Activated CD4-positive, alpha-beta T cell treated with anti-CD3 and anti-CD28 coated beads, Interleukin-2, amount 50 U/mL, for 24 hours (primary cell): ENCODE measurements at places on chromosomes 5 and 9.

DNA sequence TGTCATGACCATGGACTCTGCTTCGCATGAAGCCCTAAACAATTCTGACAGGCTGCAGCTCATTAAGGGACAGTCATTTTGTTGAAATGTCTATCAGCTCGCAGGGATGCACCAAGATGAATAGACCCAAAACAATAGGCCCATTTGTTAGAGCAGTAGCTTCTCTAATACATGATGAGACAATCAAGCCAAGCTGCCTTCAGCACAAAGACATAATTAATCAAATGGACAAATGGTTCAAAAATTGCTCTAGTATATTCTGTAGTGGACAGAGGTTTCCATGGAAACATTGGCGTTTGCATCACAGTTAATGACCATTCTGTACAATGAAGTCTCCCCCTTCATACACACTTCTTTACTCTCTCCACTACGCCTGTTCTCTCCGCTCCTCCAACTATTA is 274.6 kb downstream of the ANXA1 start:
- no peak for DNase-seq

GRCh38 chr5:94627191-94627590 is 8.7 kb downstream of the SLF1 start:
- no peak for DNase-seq

GRCh38 chr5:73733219-73733618 is 107.2 kb downstream of the ARHGEF28 start:
- no peak for DNase-seq

- no peak for DNase-seq
These were observed 79.5 kb upstream of the TRIO start for GRCh38 chr5:14063691-14064090.

DNA sequence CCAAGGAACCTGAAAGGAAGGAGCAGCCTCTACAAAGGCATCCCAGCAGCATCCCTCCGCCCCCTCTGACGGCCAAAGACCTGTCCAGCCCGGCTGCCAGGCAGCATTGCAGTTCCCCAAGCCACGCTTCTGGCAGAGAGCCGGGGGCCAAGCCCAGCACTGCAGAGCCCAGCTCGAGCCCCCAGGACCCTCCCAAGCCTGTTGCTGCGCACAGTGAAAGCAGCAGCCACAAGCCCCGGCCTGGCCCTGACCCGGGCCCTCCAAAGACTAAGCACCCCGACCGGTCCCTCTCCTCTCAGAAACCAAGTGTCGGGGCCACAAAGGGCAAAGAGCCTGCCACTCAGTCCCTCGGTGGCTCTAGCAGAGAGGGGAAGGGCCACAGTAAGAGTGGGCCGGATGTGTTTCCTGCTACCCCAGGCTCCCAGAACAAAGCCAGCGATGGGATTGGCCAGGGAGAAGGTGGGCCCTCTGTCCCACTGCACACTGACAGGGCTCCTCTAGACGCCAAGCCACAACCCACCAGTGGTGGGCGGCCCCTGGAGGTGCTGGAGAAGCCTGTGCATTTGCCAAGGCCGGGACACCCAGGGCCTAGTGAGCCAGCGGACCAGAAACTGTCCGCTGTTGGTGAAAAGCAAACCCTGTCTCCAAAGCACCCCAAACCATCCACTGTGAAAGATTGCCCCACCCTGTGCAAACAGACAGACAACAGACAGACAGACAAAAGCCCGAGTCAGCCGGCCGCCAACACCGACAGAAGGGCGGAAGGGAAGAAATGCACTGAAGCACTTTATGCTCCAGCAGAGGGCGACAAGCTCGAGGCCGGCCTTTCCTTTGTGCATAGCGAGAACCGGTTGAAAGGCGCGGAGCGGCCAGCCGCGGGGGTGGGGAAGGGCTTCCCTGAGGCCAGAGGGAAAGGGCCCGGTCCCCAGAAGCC is 30.8 kb downstream of the CD180 start:
- DNase-seq: peak; percentile 73

DNA sequence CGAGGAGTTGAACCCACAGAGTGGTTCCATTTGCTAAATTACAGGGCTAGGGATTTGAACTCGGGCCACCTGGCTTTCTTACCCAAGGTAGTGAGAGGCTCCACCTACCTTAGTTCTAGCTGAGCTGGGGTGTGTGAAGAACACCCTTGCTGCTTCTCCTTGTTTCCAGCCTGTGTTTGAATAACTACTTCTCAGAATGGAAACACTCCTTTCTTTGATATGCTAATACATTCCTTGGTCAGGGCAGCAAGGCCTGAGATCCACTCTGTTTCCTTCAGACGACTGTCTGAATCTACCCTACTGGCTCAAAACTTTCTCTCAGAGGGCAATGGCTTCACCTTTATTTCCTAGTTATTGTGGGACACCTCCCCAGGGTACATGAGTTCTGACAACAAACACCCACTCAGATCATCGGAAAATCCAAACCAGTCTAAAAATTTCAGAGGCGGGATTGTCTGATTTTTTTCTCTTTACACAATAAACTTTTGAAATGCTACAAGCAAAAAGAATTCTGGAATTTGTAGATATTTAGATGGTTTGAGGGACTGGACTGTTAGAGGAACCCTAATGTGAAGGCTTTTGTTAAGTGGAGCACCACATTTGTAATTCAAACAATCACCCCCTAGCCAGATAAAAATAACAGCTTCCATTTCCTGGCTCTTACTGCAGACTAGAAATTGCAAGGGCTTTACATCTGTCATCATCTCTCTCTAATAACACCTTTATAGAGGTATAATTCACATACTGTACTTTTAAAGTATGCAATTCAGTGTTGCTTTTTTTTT is 4.0 kb upstream of the ATP6V1G1 start:
- no peak for DNase-seq

DNA sequence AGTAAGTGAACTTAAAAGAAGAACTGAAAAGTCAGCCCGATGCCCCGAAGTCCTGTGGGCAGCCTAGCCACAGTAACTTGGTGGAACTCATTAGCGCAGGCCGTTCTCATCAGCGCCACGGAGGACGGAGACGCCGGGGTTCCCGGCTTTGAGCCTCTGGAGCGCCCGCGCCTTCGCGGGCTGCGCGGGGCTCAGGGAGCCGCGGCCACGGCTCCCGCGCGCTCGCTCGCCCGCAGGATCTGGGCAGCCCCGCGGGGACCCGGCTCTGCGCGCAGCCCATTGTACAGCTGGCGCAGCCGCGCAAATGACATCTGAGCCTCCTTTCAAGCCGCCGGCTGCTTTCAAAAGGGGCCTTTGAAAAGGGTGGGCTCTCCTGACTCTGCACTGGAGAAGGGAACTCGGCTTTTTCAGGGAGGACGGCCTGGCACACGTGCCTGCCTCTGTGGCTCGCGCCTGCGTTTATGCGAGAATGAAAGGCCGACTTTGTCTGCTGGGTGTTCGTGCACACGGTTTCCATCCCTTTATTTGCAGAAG is 40.7 kb downstream of the TLR4 start:
- no peak for DNase-seq

DNA sequence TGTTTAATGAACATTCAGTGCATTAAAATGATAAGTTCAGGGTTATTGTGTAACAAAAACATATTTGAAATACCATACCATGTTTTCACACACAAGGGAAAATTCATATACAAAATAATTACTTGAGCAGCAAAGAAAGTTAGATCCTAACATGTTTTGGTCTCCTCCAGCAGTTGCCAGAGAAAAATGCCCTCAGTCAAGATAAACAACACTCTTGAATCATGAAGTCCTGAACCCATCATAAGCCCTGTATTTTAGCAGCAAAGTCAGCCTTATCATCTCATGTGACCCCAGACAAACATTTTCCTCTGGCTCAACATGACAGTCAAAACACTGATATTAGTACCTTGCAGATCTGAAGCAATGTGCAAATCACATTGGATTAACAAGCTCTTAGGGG is 1541.1 kb upstream of the WWC1 start:
- DNase-seq: no peak

DNA sequence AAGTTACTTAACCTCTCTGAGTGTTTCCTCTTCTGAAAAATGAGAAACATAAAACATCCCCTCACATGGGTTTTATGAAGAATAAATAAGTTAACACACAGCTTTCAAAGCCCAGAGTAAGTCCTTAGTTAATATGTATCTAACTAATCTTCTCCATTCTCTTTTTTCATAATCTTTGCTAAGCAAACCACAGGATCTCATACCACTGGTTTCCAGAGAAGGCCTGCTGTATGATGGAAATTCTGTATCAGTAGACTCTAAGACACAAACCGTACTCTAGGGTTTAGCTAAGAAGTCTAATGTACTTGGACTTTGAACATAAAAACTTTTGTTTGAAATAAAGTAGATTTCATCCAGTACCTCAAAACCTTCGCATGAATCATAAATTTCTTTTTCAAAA is 307.9 kb downstream of the SPOCK1 start:
- no peak for DNase-seq

DNA sequence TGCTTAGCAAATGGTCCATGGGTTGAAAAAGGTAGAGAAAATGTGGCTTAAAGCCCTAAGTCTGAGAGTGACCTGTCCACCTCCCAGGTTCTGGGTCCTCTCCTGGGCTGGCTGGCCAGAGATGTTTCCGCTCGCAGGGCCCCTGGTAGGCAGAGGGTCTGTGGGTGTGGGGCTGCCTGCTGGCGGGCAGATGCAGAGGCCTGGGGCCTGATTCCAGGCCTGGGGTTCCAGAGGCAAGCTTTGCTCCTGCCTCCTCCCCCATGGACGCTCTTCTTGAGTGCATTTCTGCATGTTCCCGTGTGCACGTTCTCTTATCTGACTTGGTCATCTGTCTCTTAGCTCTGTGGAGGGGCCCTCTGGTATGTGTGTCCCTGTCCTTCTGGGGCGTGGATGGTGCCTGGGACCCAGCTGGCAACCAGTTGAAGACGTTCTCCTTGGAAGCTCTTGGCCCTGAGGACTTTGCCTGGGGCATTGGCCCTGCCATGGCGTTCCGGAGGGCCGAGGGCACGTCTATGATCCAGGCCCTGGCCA is 3.8 kb downstream of the MIGA2 start:
- DNase-seq: no peak

- DNase-seq: no peak
These were observed 303.7 kb upstream of the PAPPA start for GRCh38 chr9:115849679-115850412.

GRCh38 chr9:76877961-76878360 is 28.0 kb downstream of the PRUNE2 start:
- no peak for DNase-seq

DNA sequence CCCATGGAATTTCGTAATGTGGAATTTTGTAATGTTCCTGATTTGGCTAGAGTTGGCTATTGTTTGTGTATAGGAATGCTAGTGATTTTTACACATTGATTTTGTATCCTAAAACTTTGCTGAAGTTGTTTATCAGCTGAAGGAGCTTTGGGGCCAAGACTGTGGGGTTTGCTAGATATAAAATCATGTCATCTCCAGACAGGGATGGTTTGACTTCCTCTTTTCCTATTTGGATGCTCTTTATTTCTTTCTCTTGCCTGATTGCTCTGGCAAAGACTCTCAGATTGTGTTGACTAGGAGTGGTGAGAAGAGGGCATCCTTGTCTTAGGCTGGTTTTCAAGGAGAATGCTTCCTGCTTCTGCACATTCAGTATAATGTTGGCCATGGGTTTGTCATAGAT is 91.0 kb downstream of the NNT start:
- DNase-seq: no peak

DNA sequence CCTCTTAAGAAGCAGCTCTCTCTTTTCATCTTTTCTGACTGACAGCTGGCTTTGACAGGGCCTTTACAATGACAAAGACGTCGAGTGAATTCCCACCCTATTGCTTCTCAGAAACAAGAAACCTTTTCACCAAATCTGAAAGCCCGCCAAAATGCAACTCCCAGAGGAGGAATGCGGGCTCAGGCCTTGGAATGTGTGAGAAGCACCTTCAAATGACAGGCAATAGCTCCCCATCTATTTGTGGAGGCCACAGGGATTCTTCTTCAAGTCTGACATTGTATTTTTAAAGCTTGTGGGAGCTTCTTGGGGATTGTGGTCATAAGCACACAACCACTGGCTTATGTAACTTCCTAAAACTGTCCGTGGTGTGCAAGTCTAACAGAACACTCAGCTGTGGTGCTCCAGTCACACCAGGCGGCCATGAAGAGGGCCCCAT is 72.7 kb downstream of the DPYSL3 start:
- DNase-seq: no peak

- no peak for DNase-seq
These were observed 26.6 kb downstream of the AK3 start for GRCh38 chr9:4714266-4715016.

- no peak for DNase-seq
These were observed 397.8 kb downstream of the TLE4 start for GRCh38 chr9:79969393-79970145.

GRCh38 chr5:71924980-71925379 is 182.3 kb upstream of the MAP1B start:
- DNase-seq: no peak

DNA sequence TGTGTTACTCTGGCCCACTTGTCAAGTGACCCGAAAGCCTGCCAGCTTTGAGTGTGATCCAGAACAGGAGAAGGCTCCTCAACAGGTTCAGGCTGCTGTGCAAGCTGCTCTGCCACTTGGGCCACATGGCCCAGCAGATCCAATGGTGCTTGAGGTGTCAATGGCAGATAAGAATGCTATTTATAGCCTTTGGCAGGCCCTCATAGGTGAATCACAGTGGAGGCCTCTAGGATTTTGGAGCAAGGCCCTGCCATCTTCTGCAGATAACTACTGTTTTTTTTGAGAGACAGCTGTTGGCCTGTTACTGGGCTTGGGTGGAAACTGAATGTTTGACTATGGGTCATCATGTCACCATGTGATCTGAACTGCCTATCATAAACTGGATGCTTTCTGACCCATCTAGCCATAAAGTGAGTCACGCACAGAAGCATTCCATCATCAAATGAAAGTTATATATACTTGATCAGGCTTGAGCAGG is 180.8 kb downstream of the CARTPT start:
- DNase-seq: no peak

GRCh38 chr5:15300141-15300540 is 199.8 kb upstream of the FBXL7 start:
- DNase-seq: no peak

- no peak for DNase-seq
These were observed 194.1 kb downstream of the AOPEP start for GRCh38 chr9:94920420-94921091.

DNA sequence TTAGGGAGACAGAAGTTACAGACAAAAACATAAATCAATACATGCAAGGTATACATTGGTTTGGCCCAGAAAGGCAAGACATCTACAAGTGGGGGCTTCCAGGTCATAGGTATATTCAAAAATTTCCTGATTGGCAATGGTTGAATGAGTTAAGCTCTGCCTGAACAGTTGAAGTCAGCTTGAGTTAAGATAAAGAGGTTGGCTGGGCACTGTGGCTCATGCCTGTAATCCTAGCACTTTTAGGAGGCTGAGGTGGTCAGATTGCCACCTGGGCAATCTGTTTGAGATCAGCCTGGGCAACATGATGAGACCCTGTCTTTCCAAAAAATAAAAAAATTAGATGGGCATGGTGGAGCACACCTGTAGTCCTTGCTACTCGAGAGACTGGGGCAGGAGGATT is 16.3 kb downstream of the TMC1 start:
- no peak for DNase-seq

GRCh38 chr5:172868924-172869591 is 35.0 kb downstream of the ERGIC1 start:
- DNase-seq: no peak
